ENCODE measurements at places on chromosomes 7 and 10.

GRCh38 chr7:29469281-29469680, 94.4 kb upstream of the PRR15 start:
- DNase-seq, result no peak

DNA sequence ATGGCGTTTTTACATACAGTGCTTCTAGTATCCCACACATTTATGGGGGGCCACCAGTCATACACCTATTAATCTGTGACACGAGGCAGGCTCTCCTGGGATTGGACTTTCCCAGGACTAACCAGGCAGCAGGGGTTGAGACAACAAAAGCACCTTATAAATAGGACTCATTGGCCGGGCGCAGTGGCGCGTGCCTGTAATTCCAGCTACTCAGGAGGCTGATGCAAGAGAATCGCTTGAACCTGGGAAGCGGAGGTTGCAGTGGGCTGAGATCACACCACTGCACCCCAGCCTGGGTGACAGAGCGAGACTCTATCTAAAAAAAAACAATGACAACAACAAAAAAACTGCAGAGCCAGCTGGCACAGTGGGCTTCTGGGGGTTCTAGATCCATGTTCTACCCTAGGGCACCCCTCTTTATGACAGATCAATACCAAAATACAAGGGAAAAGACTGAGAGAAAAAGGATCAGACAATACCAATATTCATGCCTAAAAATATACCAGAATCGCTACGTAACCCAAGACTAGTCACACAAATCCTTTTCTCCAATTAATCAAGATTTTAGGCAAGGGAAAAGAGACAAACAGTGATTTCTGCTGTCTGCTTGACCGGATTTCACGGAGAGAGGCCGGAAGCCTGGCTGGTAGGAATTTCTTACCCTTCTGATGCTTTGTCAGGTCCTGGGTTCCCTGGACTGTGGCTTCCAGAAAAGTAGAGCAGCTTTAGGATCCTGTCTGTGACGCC, 98.4 kb upstream of the CCNY start:
- DNase-seq, result no peak

GRCh38 chr10:112851588-112852211, 98.3 kb upstream of the TCF7L2 start:
- DNase-seq, result no peak

DNA sequence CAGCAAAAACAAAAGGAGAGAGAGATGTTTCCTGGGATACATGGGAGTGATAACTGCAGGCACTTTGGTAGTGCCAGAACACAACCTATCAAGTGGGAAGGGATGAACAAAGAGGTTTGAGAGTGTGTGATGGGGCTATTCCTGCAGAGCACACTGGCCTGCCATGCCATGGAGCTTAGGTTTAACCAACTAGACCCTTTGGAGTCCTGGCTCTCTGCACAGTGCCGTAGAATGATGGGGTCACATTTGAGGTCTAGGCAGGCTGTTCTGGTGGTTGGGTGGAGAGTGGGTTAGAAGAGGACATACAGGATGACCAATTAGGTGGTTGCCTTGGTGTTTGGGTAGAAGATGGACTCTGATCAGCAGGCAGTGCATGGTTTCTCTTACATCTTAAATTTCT, 101.9 kb upstream of the HABP2 start:
- no peak for DNase-seq

- DNase-seq, result no peak
These were observed 1066.5 kb downstream of the TYW1 start for GRCh38 chr7:68063171-68063570.

DNA sequence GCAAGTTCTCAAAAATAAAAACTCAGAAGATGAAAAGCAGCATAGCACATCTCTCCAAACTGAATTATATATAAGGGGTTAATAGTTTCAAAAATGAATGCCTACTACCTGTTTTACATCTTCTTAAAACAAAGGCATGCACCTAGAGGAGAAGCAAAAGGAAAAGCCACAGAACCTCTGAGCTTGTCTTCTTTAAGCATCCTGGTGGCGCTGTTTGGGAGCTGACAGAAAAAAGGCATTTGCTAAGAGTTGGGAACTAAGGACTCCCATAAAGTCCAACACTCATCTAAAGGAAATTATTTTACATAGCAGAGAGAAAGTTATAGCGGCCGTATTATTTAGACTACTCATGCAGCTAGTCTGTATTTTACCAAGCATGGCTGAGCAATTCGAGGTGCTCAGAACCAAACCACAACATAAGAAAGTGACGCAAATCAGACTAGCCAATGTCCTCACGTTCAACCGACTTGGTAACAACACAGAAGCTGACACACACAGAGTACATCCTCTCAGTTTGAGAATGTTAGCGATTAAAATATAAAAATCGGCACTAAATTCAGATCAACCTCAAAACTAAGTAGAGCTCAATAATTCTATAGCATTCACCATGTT, 38.8 kb downstream of the PTN start:
- no peak for DNase-seq

DNA sequence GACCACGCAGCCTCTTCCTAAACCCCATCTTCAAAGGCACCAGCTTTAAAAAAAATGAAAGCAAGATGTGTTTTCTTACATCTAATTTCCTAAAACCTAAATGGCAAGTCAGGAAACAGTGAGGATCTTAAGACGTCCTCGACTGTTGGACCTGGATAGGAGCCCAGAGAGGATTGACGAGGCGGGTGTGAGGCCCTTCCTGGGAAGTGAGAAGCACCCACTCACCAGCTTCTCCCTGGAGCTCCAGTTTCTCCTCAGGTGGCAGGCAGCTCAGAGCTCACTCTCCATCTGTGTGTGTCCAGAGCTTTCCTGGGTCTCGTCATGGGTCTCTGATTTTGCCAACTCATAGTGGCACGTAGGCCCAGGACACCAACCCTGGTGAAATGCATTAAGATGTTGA, 614.0 kb upstream of the AUTS2 start:
- no peak for DNase-seq

GRCh38 chr7:122885583-122886356, 490 bp downstream of the CADPS2 start:
- DNase-seq, result peak; percentile 57

DNA sequence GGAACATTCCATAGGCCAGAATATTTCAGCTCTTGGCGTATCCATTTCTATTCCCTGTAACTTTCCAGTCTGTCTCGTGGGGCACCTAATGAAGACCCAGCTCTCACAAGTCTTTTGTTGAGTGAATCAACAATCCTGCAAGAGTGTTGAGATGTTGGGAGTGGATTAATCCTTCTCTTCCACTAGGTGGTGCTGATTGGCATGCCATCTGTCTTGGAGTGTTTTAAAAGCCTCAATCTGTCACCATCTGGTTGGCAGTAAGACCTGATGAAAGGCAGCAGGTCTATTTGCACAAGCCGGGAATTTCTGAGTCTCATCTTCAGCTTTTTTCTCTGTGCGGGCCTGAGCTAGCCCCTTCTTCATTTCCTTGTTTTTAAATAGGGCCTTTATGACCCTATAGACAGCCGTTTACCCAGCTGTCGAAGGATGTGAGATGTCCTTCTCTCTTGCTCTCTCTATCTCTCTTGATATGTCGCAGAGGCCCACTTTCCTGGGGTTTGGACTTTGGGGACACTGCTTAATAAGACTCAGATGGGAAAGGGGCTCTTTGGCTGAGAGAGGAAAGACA, 180.5 kb downstream of the ZNF365 start:
- peak; percentile 85 for DNase-seq

DNA sequence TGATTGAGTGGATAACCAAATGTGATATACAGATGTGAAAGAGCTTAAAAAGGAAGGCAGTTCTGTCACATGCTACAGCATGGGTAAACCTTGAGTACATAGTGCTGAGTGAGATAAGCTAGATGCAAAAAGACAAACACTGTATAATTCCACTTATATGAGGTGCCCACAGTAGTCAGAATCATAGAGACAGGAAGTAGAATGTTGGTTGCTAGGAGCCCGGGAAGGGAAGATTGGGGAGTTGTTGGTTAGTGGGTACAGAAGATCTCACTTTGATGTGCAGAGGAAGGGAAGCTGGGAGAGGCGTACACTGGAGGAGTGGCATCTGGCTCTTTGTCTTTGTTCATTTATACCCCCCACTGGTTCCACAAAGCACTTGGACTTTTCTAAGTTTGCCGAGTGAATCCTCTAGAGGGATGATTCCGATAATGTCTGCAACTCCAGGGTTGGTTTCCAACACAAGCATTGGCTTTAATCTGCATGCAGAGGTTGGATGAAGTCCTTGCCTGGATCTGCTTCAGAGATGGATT, 39.5 kb downstream of the TSPAN14 start:
- DNase-seq, result no peak

- DNase-seq, result no peak
These were observed 16.5 kb downstream of the CYP3A43 start for GRCh38 chr7:99844328-99844727.

GRCh38 chr10:13769946-13770345, 183.2 kb downstream of the PRPF18 start:
- DNase-seq, result no peak

DNA sequence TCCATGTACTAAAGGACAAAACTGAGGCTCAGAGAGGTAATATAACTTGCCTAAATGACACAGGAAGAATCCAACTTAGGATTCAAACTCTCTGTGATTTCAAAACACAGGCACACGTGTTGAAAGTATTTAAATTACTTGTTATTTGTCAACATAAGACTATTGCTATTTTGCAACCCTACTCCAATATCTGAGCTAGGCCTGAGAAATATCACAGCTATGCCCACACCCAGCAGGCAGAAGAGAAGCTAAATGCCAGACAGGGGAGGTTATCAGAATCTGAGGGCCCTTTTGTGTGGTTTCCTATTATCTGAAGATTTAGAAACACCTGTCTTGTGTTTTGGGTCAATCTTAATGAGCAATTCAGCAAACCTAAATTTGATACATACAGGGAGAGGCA, 204.3 kb downstream of the ANK3 start:
- DNase-seq, result no peak

- peak; percentile 69 for DNase-seq
These were observed 9.9 kb downstream of the TWIST1 start for GRCh38 chr7:19107356-19108146.

GRCh38 chr10:21290499-21291160, 234.9 kb downstream of the SKIDA1 start:
- DNase-seq, result no peak

DNA sequence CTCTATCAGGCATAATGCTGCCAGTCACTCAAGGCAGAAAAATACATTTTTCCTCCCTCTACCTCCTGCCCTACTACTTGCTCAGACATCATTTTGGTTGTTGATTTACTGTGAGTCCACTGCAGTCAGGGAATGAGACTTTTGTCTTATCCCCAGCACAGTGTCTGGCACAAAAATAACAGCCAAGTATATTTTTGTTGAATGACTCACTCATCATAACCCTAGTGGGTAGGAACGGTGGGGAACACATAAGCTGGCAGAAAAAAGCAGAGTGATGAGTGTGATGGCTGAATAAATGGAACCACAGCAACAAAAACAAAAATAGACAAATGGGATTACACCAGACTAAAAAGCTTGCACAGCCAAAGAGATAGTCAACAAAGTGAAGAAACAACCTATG, 65.8 kb upstream of the LAMB4 start:
- no peak for DNase-seq

GRCh38 chr7:20407585-20408466, 77.1 kb downstream of the ITGB8 start:
- DNase-seq, result peak; percentile 58

- no peak for DNase-seq
These were observed 2.8 kb upstream of the ABI1 start for GRCh38 chr10:26863351-26864076.

GRCh38 chr10:21522631-21523406, 2.7 kb downstream of the SKIDA1 start:
- peak; percentile 38 for DNase-seq

DNA sequence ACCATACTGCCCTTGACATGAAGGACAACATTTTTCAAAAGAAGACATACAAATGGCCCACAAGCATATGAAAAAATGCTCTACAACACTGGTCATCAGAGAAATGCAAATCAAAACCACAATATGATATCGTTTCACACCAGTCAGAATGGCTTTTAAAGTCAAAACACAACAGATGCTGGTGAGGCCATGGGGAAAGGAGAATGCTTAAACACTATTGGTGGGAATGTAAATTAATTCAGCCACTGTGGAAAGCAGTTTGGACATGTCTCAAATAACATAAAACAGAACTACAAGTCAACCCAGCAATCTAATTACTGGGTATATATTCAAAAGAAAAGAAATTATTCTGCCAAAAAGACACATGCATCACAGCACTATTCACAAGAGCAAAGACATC, 4.2 kb upstream of the NT5C3A start:
- DNase-seq, result no peak

- DNase-seq, result no peak
These were observed 56.0 kb downstream of the UBE2H start for GRCh38 chr7:129896568-129897382.

GRCh38 chr10:73139251-73139650, 28.6 kb downstream of the ECD start:
- no peak for DNase-seq

DNA sequence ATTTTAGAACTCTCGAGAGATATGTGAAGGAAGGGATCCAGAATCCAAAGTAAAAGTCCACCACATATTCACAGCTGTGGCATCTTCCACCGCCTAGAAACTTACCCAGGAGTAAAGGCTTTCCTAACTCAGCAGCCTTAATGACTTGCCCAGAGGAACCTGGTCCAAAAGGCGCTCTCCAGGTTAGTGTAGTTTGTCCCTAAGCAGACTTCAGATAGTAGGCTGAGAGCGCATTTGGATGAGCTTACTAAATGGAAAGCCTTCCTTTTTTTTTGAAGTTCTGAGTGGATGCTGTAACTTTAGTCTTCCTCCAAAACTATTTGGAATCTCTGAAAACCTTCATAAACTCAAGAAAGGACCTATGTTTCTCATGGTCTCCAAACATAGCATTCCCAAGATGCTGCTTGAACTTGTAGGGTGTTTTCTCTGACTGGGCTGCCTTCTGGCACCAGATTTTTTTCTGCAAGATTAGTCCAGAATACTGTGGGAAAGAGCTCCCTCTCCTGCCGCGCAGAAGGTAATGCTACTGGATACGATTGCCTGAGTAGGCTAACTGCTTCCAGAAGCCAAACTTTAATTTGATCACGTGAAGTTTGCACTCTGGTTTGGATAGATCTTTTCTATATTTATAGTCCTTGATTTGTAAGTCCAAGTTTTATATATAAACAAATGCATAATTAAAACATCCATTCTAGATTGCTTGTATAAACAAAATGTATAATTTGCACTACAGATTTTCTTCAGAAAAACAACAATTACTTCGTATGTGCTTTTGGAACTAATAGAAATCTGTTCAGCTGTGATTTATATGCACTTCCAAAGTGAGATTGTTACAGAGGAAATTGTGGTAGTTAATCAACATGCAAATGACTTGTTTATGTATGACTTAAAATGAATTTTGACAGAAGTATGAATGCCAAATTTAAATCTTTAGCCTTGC, 19.6 kb upstream of the GPR37 start:
- peak; percentile 73 for DNase-seq

DNA sequence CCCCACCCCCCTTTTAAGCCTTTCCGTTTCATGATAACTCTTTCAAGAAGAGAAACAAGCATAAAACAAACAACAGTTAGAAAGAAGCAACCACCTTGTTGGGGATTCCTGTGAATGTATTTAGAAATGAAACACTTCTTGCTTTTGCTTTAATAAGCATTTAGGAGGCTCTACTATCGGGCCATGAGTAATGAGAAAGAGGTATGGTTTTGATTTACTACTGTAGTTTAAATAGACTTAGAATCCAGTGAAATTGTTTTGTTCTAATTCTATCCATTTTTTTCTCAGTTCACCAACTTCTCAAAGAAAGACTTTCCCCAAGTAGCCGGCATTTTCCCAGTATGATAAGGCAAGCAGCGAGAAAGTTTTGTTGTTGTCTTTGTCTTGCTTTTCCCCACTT, 168.7 kb upstream of the HABP2 start:
- DNase-seq, result no peak
